ENCODE measurements at places on chromosomes 3 and 15. TPM values are rescaled to one million over a fixed set of nuclear protein-coding genes. Genes with fewer than 3 reads are reported as not detected.
A peak's percentile ranks its signal among the peaks of the same experiment; 100 is the strongest.

SLC27A2 gene
- 2.1 TPM for total RNA-seq

VPS18 gene
- total RNA-seq = 8.0 TPM

SLC22A13 gene
- 0.21 TPM for total RNA-seq

GPR149 gene
- not detected for total RNA-seq

SH2D7 gene
- not detected for total RNA-seq

C3orf49 gene
- total RNA-seq = not detected

IL17RE gene
- total RNA-seq = 0.56 TPM

FBXO40 gene
- total RNA-seq = not detected

PAK6 gene
- total RNA-seq = 0.90 TPM

- H3K27ac ChIP-seq = no peak overlapping the region
- no peaks in the 10 kb centered on the region for H3K4me1 ChIP-seq
- H3K27me3 ChIP-seq = no peaks in the 10 kb centered on the region
- H3K4me3 ChIP-seq = no peak overlapping the region
These were observed 427.0 kb upstream of the RBMS3 start for GRCh38 chr3:28853830-28854229.

- H3K36me3 ChIP-seq = no peaks in the 10 kb centered on the region
These were observed 1.8 kb downstream of the ACAP2 start for GRCh38 chr3:195441051-195441450.

- no peak overlapping the region for H3K27ac ChIP-seq
- H3K4me1 ChIP-seq = peaks cover 6% of the 10 kb centered on the region
- DNase-seq = no peak
- no peaks in the 10 kb centered on the region for H3K27me3 ChIP-seq
These were observed 30.9 kb downstream of the GOLM2 start for GRCh38 chr15:44319385-44319784.

- H3K4me3 ChIP-seq = no peak overlapping the region
- no peak overlapping the region for H3K27ac ChIP-seq
- no peaks in the 10 kb centered on the region for H3K36me3 ChIP-seq
- no peaks in the 10 kb centered on the region for H3K27me3 ChIP-seq
- no peak for DNase-seq
These were observed 23.4 kb upstream of the NOX5 start for GRCh38 chr15:68990992-68991500.

- H3K36me3 ChIP-seq = no peaks in the 10 kb centered on the region
- DNase-seq = no peak
- H3K4me3 ChIP-seq = no peak overlapping the region
- H3K4me1 ChIP-seq = no peaks in the 10 kb centered on the region
These were observed 1029.2 kb downstream of the OTOL1 start for GRCh38 chr3:162525771-162526170.

- DNase-seq = no peak
- no peaks in the 10 kb centered on the region for H3K36me3 ChIP-seq
- no peaks in the 10 kb centered on the region for H3K4me1 ChIP-seq
- no peaks in the 10 kb centered on the region for H3K27me3 ChIP-seq
- no peak overlapping the region for H3K4me3 ChIP-seq
- no peak overlapping the region for H3K27ac ChIP-seq
These were observed 300.5 kb upstream of the ARL6 start for GRCh38 chr3:97464035-97464434.

DNA sequence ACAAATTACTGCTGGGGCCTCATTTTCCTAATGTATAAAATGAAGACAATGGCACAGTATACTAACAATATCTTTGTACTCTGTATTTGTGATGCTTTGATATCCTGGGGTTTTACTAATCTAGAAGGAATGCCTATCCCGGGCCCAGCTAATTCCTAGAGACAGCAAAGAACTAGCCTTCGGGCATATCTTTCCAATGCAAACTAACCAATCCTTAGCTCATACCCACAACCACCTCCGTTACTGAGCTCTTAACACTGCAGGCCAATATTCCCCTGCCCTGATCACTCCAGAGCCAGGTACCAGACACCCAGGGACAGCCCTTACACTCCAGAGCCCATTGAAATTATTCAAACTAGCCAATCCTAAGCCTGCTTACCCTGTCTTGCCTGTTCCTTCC is 309.0 kb downstream of the ULK4 start:
- peak; percentile 25 for DNase-seq
- H3K27me3 ChIP-seq = no peaks in the 10 kb centered on the region
- H3K27ac ChIP-seq = no peak overlapping the region

GRCh38 chr3:44970926-44971490 is 5.0 kb downstream of the ZDHHC3 start:
- H3K27ac ChIP-seq = no peak overlapping the region
- no peaks in the 10 kb centered on the region for H3K27me3 ChIP-seq
- peaks cover 7% of the 10 kb centered on the region for H3K4me1 ChIP-seq
- no peak for DNase-seq
- H3K4me3 ChIP-seq = no peak overlapping the region

DNA sequence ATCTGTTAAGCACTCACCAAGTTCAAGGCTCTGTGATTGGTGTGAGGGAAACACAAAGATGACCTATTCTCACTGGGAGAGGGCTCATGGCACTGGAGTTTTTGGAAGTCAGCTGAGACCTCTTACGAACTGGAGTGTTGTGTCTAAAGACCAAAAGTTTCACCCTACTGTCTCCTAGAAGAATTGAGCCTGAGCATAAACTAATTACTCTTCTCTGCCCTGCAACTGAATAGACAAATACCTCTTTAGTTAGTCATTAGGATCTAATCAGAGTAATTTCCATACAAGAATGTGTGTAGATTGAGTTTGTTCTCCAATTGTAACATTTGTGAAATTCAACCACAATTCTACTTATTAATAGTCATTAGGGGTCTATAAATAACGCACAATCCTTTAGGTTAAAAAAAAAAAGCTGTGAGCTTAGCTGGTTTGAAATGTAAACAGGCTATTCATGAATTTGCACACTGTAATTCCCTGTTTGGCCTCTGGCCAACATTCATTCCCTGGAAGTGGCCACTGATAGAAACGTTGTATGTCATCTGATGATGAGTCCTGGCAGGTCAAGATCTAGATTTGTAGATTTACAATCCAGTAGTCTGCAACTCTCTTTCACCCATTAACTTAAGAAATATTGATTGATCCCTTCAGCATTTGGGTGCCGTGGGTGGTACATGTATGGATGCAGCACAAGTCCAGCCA is 76.8 kb upstream of the SOX14 start:
- H3K27me3 ChIP-seq = no peaks in the 10 kb centered on the region
- H3K36me3 ChIP-seq = no peaks in the 10 kb centered on the region
- DNase-seq = no peak
- H3K4me3 ChIP-seq = no peak overlapping the region
- H3K27ac ChIP-seq = no peak overlapping the region

DNA sequence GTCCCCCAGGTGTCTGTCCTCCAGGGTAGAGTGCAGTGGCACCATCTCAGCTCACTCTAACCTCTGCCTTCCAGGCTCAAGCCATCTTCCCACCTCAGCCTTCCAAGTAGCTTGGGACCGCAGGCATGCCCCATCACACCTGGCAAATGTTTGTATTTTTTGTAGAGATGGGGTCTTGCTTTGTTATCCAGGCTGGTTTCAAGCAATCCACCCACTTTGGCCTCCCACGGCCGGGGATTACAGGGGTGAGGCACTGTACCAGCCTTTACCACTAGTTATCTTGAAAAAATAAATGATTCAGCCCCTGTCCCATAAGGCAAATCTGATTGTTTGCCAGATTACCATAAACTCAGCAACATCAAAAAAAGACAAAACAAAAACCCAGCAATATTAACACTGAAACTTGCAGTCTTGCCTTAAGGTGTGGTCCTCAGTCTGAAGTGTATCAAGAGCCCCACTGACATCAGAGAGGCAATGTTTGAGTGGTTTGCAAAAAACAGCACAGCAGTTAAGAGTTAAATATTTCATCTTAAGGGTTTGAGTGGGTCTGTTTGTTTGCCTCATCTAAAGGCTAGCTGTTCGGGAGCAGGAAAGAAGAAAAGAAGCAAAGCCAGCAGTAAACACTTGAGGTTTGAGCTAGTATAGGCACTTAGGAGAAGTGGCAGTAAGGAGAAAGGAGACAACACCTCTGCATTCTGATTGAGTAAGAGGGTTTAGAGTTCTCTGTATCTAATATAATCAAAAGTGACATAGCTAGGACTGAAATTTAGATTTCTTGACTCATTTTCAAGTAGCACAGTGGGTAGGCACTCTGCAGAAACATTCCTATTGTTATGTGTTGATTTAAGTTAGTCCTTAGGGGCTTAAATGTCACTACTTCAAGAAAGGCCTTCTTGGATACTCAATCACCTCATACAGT is 26.3 kb upstream of the EDEM1 start:
- no peak overlapping the region for H3K4me3 ChIP-seq
- no peak for DNase-seq
- peak overlapping the region; percentile 48 for H3K27ac ChIP-seq
- H3K27me3 ChIP-seq = no peaks in the 10 kb centered on the region
- H3K36me3 ChIP-seq = no peaks in the 10 kb centered on the region

GRCh38 chr3:151426341-151426657 is 34.6 kb downstream of the IGSF10 start:
- H3K27me3 ChIP-seq = no peaks in the 10 kb centered on the region
- H3K36me3 ChIP-seq = no peaks in the 10 kb centered on the region
- H3K27ac ChIP-seq = no peak overlapping the region

- no peaks in the 10 kb centered on the region for H3K27me3 ChIP-seq
- H3K4me3 ChIP-seq = no peak overlapping the region
- DNase-seq = no peak
- H3K36me3 ChIP-seq = peaks cover 19% of the 10 kb centered on the region
These were observed 16.2 kb downstream of the CEP152 start for GRCh38 chr15:48794697-48795134.

DNA sequence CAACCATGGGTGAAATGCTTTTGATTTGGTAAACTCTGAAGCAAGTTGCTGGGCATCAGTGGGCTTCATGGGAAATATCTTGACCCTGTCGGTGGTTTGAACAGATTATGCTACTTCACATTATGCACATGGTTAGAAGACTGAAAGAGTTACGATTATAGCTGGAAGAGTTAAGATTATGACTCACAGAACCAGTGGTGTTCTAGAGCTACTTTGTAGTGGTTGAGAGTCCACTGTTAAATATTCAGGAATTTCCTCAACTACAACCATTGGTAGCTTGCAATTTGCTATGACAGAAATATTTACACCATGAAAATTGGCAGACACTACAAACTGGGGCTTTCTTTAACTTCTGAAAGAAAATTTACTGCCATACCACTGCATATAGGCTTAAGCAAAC is 99.3 kb downstream of the GADL1 start:
- no peaks in the 10 kb centered on the region for H3K27me3 ChIP-seq
- H3K4me1 ChIP-seq = no peaks in the 10 kb centered on the region
- DNase-seq = no peak
- H3K27ac ChIP-seq = no peak overlapping the region
- H3K4me3 ChIP-seq = no peak overlapping the region
- H3K36me3 ChIP-seq = no peaks in the 10 kb centered on the region

GRCh38 chr15:22979238-22980188 is 655 bp downstream of the CYFIP1 start:
- H3K4me3 ChIP-seq = peak overlapping the region; percentile 93
- peak; percentile 78 for DNase-seq
- H3K36me3 ChIP-seq = no peaks in the 10 kb centered on the region
- peaks cover 43% of the 10 kb centered on the region for H3K27me3 ChIP-seq
- H3K4me1 ChIP-seq = peaks cover 4% of the 10 kb centered on the region

DNA sequence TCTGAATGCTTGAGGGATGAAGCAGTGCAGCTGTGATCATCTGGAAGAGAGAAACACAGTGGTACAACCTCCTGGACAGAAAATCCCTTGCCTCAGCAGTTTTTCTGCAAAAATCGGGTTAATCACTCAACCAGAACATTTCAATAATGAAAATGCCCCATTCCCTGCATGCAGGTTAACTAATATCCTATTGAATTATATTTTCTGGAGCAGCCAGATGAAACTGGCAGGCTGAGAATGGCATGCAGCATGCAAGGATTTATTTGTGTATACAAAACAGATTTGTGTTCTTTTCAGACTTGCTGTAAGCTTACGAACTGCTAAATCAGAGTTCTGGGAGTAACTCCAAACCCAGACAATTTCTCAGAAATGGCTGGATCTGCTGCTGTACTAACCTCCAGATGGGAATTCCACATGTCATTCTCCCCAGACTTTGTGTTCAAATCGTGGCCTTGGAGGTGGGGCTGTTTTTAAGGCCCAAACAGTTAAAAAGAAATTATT is 39.1 kb downstream of the SLC9A9 start:
- H3K36me3 ChIP-seq = no peaks in the 10 kb centered on the region
- DNase-seq = no peak
- H3K4me1 ChIP-seq = no peaks in the 10 kb centered on the region
- no peaks in the 10 kb centered on the region for H3K27me3 ChIP-seq
- H3K4me3 ChIP-seq = no peak overlapping the region
- H3K27ac ChIP-seq = no peak overlapping the region

DNA sequence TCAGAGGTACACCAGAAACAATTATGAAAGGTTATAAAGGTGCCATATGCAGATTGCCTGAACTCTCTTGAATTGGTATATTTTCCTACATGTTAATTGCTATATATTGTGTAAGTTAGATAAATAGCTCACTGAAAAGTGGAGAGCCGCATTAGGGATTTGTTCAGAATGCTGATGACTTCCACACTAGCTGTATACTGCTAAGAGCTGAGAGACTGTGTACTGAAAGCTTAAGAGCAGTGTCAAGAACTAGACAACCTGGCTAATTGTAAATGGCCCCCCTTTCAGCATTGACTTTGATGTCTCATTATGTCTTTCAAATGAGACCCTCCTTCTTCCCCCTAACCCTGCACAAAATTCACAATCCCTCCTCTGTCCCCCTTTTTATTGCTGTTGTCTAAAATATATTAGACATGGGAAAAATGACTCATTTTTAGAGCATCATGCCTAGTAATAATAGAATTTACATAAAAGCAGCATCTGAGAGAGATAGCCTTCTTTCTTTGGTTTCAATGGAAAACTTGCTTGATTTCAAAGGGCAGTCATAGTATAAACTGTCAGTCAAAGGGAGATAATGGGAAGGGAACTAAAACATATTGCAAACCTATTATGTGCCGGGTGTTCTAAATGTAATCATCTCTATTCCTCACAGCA is 34.7 kb upstream of the GREM1 start:
- no peak for DNase-seq
- H3K4me3 ChIP-seq = no peak overlapping the region
- H3K27ac ChIP-seq = no peak overlapping the region
- no peaks in the 10 kb centered on the region for H3K27me3 ChIP-seq
- H3K36me3 ChIP-seq = no peaks in the 10 kb centered on the region

DNA sequence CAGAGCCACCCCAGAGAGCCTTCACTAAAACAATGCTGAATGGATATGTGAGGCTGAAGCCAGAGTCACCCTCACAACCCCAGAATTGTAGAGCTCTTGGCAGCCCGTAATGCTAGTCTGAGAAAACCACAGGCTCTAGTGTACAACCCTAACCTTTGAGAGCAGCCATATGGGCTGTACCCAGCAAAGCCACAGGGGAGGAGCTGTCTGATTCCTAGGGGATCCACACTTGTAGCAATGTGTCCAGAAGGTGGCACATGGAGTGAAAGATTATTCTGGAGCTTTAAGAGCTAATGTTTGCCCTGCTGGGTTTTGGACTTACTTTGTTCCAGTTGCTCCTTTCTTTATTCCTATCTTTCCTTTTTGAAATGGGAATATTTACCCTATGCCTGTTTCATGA is 626.8 kb downstream of the GRM7 start:
- H3K27ac ChIP-seq = no peak overlapping the region
- no peak for DNase-seq
- no peaks in the 10 kb centered on the region for H3K27me3 ChIP-seq
- no peak overlapping the region for H3K4me3 ChIP-seq
- H3K36me3 ChIP-seq = no peaks in the 10 kb centered on the region
